ENCODE measurements at places on chromosomes 12 and 14. TPM values are rescaled to one million over a fixed set of nuclear protein-coding genes. Genes with fewer than 3 reads are reported as not detected.
A peak's percentile ranks its signal among the peaks of the same experiment; 100 is the strongest.

The SYNDIG1L gene
- total RNA-seq: 0.39 TPM

The SOAT2 gene
- total RNA-seq: 0.57 TPM

The KCNC2 gene
- not detected for total RNA-seq

The PDZRN4 gene
- 5.0 TPM for total RNA-seq

DNA sequence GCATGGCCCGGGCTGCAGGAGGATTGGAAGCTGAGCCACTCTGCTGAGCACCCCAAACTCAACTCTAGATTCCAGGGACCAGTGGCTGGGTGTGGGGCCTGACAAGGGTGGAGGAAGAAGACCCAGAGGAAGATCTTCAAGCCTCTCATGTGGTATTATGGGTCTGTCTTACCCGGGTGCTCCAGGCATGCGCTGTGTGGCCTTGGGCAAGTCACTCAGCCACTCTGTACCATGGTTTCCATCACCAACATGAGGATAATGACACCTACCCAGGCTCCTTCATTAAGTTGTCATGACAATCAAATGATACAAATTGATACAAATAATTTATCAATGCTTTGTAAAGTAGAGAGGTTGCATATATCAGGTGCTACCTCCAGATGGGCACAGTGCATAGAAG lies 41.2 kb downstream of the SMUG1 start:
- H3K27me3 ChIP-seq: peaks cover 58% of the 10 kb centered on the region
- DNase-seq: no peak
- H3K36me3 ChIP-seq: no peaks in the 10 kb centered on the region

DNA sequence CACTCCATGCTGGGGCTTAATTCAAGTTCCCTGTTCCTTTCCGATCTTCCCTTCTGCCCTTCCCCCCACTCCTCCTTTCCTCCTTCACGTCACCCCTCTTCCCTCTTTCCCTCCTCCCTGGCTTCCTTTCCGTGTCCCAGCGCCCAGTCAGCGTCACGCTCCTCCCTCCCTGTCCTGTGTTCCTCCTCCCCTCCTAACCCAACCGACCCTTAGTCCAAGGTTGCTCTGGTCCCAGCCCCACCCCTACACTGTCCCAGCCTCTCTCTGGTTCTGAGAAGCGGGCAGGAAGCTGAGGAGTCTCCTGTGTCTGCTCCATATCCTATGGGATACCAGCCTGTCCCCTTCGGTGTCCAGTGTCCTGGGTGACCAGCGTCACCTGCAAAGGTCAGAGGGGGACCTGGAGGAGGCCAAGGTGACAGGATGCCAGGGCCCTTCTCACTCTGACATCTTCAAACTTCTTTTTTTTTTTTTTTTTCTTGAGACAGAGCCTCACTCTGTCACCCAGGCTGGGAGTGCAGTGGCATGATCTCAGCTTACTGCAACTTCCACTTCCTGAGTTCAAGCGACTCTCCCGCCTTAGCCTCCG lies 56.2 kb upstream of the TSPAN9 start:
- H3K4me1 ChIP-seq: peaks cover 2% of the 10 kb centered on the region
- H3K36me3 ChIP-seq: no peaks in the 10 kb centered on the region
- no peaks in the 10 kb centered on the region for H3K27me3 ChIP-seq
- DNase-seq: no peak

GRCh38 chr14:74980398-74980730 lies 22.4 kb upstream of the EIF2B2 start:
- H3K27me3 ChIP-seq: no peaks in the 10 kb centered on the region
- H3K4me3 ChIP-seq: no peak overlapping the region
- no peaks in the 10 kb centered on the region for H3K36me3 ChIP-seq
- DNase-seq: no peak
- no peak overlapping the region for H3K27ac ChIP-seq
- peaks cover 13% of the 10 kb centered on the region for H3K4me1 ChIP-seq

DNA sequence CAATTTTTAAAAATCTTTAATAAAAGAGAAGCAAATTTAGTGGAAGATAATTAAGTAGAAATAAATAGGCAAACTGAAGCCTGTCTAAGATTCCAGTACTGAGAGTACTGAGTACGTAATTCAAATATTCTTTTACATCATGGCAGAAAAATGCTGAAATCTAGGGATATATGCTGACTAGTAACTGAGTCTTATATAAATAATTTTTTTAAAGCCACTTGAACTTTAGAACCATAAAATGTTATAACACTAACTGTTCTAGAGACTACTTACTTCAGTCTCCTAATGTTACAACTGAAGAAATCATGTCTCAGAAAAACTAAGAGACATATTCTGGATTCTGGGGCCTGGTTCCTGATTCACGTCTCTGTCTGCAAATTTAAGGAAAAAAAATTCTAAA lies 230.6 kb upstream of the PLEKHG7 start:
- H3K36me3 ChIP-seq: no peaks in the 10 kb centered on the region
- peaks cover 21% of the 10 kb centered on the region for H3K4me1 ChIP-seq
- H3K27me3 ChIP-seq: no peaks in the 10 kb centered on the region

GRCh38 chr12:124498275-124499189 lies 68.9 kb downstream of the NCOR2 start:
- H3K27me3 ChIP-seq: no peaks in the 10 kb centered on the region
- H3K27ac ChIP-seq: peak overlapping the region; percentile 95
- no peak for DNase-seq
- no peaks in the 10 kb centered on the region for H3K36me3 ChIP-seq

DNA sequence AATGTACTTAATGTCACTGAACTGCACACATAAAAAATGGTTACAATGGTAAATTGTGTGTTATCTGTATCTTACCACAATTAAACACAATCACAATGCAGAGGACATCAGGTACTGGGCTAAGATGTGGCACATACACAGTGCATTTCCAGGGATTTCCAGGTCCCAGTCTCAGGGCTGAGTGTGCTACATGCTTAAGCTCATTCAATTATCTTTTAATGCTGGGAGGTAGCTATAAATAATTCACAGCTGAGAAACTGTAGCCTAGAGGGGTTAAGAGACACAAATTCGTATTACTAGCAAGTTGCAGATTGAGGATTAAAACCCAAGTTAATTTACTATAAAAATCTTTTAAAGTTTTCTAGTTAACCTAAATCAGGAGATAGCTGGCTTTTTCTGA lies 67.1 kb downstream of the CRACR2A start:
- no peaks in the 10 kb centered on the region for H3K36me3 ChIP-seq
- no peak overlapping the region for H3K4me3 ChIP-seq
- no peak overlapping the region for H3K27ac ChIP-seq
- H3K4me1 ChIP-seq: peaks cover 26% of the 10 kb centered on the region
- no peaks in the 10 kb centered on the region for H3K27me3 ChIP-seq
- DNase-seq: no peak

DNA sequence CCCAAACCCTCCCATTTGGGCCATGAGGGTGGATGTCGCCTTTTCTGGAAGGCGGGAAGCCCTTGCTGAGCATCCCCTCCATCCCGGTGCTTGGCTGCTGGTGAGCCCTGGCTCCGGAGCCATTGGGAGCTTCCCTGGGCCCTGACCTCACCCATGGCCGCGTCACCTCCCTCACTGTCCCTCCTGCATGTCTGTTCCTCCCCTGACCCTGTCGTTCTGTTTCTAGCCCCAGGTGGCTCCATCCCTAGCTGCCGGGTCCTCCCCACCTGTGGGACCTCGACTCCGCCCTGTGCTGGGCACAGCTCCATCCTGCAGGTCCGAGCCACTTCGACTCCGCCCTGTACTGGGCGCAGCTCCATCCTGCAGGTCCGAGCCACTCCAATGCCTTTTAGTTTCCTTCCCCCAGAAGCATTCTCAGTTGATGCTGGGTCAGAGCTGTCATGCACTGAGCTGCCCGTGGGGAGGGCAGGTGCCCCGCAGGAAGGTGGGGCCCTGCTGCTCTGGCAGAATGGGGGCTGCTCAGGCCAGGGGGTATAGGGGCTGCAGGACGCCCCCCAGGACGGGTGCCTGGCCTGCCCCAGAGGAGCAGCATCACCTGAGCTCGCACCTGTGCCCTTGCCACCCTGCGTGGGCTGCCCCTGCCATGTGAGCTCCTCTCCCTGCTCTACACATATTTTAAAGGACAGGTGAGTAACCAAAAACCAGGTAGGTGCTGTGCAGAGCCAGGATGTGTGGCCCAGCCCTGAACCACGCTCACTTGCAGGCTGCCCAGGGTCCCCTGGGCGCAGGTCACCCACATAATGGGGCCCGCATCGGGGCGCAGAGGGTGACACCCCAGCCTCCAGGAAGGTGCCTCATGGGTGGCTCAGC lies 19.0 kb downstream of the NOC4L start:
- no peaks in the 10 kb centered on the region for H3K4me1 ChIP-seq
- no peak overlapping the region for H3K4me3 ChIP-seq
- peaks cover 10% of the 10 kb centered on the region for H3K27me3 ChIP-seq
- no peaks in the 10 kb centered on the region for H3K36me3 ChIP-seq
- DNase-seq: no peak

- peaks cover under 1% of the 10 kb centered on the region for H3K4me1 ChIP-seq
- no peak overlapping the region for H3K27ac ChIP-seq
- no peak overlapping the region for H3K4me3 ChIP-seq
- no peaks in the 10 kb centered on the region for H3K36me3 ChIP-seq
Measured at GRCh38 chr12:32284561-32284960, 114.8 kb upstream of the FGD4 start.

- peaks cover 26% of the 10 kb centered on the region for H3K4me1 ChIP-seq
- no peaks in the 10 kb centered on the region for H3K36me3 ChIP-seq
- H3K27me3 ChIP-seq: no peaks in the 10 kb centered on the region
- peak overlapping the region; percentile 78 for H3K27ac ChIP-seq
- no peak overlapping the region for H3K4me3 ChIP-seq
- DNase-seq: peak; percentile 78
Measured at GRCh38 chr12:3684449-3685051, 68.4 kb downstream of the CRACR2A start.

GRCh38 chr12:69642531-69642930 lies 31.8 kb upstream of the LRRC10 start:
- H3K4me1 ChIP-seq: peaks cover 9% of the 10 kb centered on the region
- no peak overlapping the region for H3K27ac ChIP-seq
- H3K36me3 ChIP-seq: no peaks in the 10 kb centered on the region
- no peak overlapping the region for H3K4me3 ChIP-seq
- no peaks in the 10 kb centered on the region for H3K27me3 ChIP-seq

Data from cardiac muscle cell (in vitro differentiated cells and primary cell).